AG10803 (cell line): ENCODE measurements at places on chromosomes 3 and 15.

DNA sequence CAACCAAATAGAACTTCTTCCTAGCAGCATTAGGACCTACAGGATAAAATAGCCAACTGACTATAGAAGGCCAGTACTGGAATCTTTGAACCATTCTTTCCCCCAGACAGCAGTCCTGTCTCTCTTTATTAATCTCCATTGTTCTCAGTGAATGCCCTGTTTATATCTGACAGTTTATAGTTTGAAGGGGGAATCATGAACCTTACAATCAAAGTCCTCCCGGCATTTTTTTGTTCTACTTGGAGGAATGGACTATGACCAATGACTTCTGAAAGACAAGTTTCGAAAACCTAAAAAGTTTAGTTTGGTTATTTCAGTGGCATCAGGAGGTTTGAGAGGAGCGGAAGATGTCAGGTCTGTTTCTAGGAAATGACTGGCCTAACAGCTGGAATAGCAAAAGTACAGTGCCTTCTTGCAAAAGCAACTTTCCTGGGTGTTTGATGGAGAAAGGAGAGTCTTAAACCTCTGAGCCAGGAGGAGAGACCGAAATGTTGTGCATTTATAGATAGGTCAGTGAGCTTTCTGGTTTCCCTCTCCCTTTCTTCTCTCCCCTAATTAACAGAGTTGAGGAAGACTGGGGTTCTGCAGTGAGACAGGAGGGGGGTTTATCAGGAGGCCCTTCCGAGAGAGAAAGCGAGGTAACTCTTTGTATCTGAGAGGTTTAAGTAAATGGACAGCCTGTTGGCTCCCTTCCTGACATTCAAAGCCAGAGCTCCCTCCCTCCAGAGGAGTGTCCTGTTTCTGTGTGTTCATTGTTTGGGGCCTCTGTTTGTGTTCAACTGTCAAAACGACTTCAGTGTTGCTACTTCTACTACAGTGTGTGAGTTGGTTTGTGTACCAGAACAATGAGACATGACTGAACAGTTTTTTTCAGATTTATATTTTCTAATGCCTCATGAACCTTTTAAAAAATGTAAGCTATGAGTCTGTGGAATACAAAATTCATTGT lies 383.0 kb upstream of the RARB start:
- DNase-seq = no peak

- DNase-seq = no peak
Observed at GRCh38 chr3:193241716-193242115, 694 bp downstream of the PLAAT1 start.

- no peak for DNase-seq
Observed at GRCh38 chr3:169948559-169949448, 17.8 kb upstream of the SEC62 start.

GRCh38 chr15:94312946-94313345 lies 81.6 kb downstream of the MCTP2 start:
- peak; percentile 36 for DNase-seq

- DNase-seq = no peak
Observed at GRCh38 chr3:113111011-113111707, 100.2 kb upstream of the BOC start.

DNA sequence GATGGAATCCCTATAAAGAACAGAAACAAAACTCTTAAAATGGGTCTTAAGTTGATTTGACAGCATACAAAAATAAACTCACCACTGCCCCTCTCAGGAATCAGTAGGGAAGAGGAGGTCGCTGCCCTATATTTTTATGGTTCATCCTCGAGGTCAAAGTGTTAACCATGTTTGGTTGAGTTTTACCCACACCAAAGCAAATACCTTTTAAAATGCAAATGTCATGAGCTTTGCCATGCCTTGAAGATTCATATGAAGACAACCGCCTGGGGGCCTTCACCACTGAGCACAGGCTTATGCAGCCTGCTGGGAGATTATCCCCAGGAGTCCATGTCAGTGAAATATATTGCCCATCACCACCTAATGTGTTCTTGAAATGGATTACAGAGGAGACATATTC lies 66.1 kb downstream of the GLB1 start:
- no peak for DNase-seq

GRCh38 chr3:66053550-66054094 lies 14.9 kb upstream of the MAGI1 start:
- DNase-seq = no peak

- DNase-seq = peak; percentile 68
Observed at GRCh38 chr3:20561166-20561565, 375.2 kb upstream of the SGO1 start.

DNA sequence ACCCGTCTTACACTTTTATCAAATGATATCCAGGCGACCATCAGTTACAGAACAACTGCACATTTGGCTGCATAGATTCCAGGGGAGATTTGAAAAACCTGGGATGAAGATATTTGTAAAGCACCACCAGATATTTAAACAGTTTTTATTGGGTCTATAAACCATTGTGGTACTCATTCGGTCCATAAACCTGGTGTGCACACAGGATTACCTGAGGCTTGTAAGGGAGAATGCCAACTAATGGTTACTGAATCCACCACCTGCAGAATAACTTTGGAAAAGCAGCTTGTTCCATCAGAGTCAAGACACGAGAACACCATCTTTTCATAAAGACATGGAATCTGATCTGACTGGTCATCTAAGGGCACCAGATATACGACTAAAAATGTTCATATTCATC lies 80.6 kb downstream of the P3H2 start:
- no peak for DNase-seq

DNA sequence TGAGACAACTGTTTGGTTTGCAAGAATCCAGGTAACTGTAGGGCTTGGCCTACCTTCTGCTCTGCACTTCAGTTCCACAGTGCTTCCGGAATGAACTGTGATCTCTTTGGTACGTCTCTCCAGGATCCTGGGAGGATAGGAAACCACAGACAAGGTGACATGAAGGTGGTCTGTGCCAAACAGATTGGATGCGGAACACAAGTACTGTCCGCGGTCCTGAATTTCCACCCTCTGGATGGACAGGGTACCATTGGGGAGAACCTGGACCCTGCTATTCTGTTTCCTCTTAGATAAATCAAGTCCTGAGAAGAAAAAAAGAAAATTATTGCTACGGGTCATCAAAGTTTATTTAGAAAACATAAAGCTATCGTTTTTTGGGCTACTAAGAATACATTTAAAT lies 17.3 kb downstream of the IGSF10 start:
- DNase-seq = no peak

DNA sequence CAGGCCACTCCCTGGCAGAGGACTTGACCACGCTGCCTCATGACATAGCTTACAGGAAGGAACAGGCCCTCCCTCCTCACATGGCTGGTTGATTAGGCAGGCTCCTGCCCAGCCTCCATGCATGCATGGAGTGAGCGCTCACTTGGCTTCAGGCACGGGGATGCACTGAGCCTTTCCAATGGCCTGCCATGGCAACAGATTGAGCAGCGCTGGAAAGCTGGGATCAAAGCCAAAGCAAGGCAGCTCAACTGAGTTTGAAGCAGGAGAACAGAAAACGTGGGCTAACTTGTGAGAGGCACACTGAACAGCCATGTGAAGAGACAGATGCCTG lies 5.9 kb upstream of the GRAMD2A start:
- DNase-seq = peak; percentile 91

GRCh38 chr3:53069422-53070068 lies 23.7 kb upstream of the SFMBT1 start:
- no peak for DNase-seq

DNA sequence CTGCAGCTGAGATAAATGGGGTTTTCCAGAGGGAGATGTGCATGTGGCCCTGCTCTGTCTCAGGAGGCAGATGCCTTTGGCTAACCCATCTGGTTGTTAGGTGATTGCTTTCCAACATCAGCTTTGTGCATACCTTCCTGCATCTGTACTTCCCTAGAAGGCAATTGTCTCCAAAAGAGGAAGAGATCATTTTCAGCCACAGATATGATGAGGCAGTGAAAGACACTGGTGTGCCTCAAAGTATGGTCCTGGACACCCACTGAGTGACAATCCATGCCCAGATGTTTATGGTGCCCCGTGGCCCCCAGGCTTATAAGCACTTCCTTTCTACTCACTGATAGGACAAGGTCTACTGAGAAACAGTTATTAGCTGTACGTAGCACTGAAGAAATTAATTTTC lies 117.5 kb upstream of the NR2F2 start:
- DNase-seq = no peak

DNA sequence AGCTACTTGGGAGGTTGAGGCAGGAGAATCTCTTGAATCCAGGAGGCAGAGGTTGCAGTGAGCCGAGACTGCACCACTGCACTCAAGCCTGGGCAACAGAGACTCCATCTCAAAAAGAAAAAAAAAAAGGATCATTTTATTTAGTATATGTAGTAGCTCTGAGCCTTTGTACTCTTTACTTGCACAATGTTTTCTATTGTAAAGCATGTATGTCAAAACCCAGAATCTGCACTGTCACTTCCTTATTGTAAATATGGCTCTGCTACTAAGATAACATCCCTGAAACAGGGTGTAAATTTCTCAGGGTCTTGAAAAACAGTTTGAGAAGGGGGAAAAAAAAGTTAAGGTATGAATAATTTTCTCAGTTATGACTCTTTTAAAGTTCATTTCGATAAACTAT lies 35.1 kb downstream of the SLMAP start:
- DNase-seq = no peak

GRCh38 chr3:135851201-135852081 lies 114.1 kb upstream of the PPP2R3A start:
- peak; percentile 47 for DNase-seq

GRCh38 chr15:25536801-25537611 lies 98.2 kb upstream of the UBE3A start:
- DNase-seq = no peak

- peak; percentile 44 for DNase-seq
Observed at GRCh38 chr3:188824566-188824965, 347.2 kb upstream of the TPRG1 start.

GRCh38 chr3:182741214-182741613 lies 52.1 kb upstream of the ATP11B start:
- DNase-seq = no peak

GRCh38 chr15:100879464-100880138 lies at the start of gene ALDH1A3:
TSS of gene ALDH1A3 (plus strand) at chr15:100879831. CDS start at chr15:100879908, 77 bp downstream.
- peak; percentile 61 for DNase-seq

DNA sequence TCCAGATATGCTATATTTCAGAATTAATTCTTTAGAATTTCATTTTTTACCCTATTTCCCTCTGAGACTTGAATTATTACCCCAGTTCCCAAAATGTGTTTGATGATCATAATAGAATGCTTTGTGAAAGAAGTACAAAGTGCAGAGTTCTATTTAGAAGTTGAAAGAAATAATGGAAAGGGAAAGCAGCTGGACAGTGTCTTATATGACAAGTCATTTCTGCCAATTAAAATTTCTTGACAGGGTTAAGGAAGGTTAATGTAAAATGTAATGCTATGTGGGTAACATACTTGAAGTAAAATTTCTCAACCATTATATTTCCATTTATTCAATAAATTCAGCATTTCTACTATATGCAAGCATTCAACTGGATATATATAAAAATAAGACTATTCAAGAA lies 33.1 kb downstream of the FGF7 start:
- DNase-seq = no peak

GRCh38 chr15:88756921-88757320 lies 46.3 kb upstream of the ACAN start:
- DNase-seq = no peak

DNA sequence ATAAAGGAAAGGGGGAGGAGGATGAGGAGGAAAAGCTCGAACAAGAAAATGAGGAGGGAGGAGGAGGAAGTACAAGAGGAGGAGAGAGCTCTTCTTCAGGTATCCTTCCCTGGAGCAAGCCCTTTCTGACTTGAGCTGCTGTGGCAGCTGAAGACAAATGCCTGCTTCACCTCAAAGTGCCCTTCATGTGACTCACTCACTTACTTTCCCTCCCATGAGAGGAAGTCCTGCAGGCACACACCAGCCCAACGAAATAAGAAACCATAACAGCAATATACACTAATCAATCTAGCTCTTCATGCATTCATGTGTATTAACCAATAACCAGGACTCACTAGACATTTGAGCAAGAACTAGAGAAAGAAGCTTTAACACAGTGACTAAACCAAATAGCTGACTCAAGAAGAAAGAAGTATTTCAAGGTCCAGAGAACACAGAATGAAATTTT lies 251.9 kb downstream of the IGSF11 start:
- DNase-seq = no peak
